Lower lobe of right lung (tissue), 2 donors: ENCODE measurements at places on chromosomes 5 and 9.

DNA sequence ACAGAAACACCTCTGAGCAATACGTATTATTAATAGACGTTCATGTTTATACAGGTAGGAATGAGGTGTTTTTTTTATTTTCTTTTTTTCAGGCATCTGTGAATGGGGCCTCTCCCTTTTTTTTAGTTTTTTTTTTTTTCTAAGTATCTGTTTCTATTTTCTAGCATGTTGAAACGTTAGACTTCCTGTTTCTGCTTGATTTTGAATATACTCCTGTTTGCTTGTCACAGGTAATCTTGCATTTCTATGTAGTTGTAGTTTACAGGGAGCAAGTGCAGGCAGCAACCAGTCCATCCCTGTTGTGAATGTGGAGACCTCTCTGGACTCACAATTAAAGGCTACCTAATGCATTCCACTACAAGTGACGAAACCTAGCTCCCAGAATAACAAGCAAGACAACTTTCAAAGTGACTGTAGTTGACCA lies 22.8 kb upstream of the TNFAIP8 start:
- DNase-seq = no peak

GRCh38 chr5:178301641-178302040 lies 69.0 kb upstream of the PHYKPL start:
- DNase-seq = peak; percentile 28

GRCh38 chr5:65699338-65699737 lies 22.6 kb downstream of the SGTB start:
- DNase-seq = no peak

- no peak for DNase-seq
Observed at GRCh38 chr5:139426203-139426885, 13.0 kb downstream of the DNAJC18 start.

GRCh38 chr9:98736226-98736625 lies 27.5 kb upstream of the GABBR2 start:
- no peak for DNase-seq

DNA sequence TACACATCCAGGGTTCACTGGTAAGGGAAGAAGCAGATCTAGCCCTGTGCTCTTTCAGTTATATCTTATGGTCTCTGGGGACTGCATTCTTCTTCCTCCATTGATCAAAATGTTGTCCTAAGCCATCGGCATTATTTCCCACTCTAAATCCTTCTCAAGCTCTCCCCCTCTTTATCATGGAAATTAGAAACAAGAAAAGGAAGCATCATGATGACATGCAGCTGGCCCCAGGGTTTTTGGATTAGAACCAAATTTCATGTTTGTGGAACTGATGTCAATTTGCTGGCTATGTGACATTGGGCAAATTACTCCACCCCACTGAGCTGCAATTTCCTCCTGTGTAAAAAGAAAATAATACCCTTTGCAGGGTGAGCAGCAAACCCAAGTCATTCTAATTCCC lies 39.5 kb downstream of the MFAP3 start:
- DNase-seq = no peak

DNA sequence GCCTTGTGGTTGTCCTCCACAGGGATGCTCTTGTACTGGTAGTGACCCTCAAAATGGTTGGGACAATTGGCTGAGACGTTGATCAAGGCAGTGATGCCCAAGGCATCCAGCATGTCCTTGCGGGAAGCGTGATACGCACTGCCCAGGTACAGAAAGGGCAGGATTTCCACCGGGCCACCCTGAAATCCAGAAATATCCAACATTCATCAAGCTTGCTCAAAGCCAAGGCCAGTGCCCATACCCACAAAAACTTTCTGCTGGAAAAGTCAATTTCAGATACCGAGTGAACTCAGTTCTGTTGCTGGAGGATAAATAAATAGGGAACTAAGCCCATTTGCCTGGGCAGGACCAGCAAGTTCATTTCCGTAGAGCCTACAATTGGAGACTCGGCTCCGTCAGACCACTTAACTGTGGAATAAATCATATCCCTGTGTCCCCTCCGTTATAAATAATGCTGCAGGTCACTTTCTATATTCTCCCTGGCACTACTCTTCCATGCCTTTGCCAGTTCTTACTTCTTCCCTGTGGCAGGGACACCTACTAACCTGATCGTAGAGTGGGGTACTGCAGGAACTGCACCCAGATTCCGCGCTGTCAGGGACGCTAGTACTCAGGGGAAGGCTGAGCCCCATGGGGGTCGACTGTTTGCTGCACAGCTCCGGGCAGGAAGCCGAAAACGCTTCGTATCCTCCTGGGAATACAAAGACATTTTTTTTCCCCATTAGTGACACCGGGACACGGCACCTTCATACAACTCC lies 1.2 kb downstream of the DUSP1 start:
- no peak for DNase-seq

DNA sequence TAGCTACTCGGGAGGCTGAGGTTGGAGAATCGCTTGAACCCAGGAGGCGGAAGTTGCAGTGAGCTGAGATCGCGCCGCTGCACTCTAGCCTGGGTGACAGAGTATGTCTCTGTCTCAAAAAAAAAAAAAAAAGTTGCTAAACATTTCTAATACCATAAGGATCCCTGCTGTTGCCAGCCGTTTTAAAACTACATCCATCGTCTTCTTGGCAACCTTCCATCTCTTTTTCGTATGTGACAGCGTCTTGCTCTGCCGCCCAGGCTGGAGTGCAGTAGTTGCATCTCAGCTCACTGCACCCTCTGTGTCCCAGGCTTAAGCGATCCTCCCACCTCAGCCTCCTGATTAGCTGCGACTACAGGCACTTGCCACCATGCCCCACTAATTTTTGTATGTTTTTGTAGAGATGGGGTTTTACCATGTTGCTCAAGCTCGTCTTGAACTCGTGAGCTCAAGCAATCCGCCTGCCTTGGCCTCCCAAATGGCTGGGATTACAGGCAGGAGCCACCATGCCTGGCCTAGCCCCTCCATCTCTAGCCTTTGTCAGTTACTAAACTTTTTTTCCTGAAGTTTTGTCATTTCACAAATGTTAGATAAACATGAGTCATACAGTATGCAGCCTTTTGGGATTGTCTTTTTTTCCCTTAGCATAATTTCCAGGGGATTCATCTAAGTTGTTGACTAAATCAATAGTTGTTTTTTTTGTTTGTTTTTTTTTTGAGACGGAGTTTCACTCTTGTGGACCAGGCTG lies 13.5 kb downstream of the NSD1 start:
- no peak for DNase-seq
